Left lung (tissue), 14 donors: ENCODE measurements at places on chromosomes 12 and 14. TPM values are rescaled to one million over a fixed set of nuclear protein-coding genes. Genes with fewer than 3 reads are reported as not detected.
A peak's percentile ranks its signal among the peaks of the same experiment; 100 is the strongest.

- DNase-seq: no peak
Observed at GRCh38 chr12:26855337-26855736, 22.3 kb upstream of the ITPR2 start.

- no peak for DNase-seq
Observed at GRCh38 chr12:94762259-94762942, 112.0 kb upstream of the TMCC3 start.

- peak; percentile 51 for DNase-seq
Observed at GRCh38 chr14:92960706-92961566, 38.0 kb downstream of the CHGA start.

DNA sequence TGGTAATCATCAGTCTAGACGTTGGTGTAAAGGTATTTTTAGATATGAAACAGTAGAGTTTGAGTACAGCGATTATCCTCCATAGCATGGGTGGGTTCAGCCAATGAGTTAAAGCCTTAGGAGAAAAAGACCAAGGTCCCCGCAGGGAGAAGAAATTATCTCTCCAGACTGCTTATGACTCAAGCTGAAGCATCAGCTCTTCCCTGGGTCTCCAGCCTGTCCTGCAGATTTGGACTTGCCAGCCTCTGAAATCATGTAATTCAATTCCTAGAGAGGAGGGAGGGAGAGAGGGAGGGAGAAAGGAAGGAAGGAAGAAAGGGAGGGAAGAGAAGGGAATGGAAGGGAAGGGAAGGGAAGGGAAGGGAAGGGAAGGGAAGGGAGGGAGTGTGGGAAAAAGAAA lies 12.0 kb upstream of the DTX1 start:
- DNase-seq: no peak

GRCh38 chr12:25424211-25424731 lies 128.8 kb downstream of the LMNTD1 start:
- DNase-seq: no peak

DNA sequence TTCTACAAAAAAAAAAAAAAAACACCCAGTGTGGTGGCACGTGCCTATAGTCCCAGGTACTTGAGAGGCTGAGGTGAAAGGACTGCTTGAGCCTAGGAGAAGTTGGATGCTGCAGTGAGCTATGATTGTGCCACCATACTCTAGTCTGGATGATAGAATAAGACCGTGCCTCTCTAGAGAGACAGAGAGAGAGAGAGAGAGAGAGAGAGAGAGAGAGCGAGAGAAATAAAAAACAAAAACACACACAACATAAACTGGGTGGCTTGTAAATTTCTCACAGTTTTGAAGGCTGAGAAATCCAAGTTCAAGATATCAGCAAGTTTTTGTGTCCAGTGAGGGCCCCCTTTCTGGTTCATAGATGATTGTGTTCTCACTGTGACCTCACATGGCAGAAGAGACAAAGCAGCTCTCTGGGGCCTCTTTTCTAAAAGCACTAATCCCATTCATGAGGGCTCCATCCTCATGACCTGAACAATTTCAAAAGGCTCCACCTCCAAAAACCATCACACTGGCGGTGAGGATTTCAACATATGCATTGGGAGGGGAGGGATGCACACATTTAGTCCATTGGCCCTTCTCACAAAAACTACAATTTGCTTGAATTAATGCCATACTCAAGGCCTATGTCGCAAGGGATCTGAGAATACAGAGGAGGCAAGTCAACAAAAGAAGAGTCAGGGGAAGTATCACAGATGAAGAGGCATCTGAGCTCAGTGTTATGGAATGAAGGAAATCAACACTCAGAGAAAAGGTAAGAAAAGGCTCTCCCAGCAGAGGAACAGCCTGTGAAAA lies 94.9 kb downstream of the PPM1H start:
- no peak for DNase-seq

GRCh38 chr12:12016284-12017100 lies 54.2 kb upstream of the BCL2L14 start:
- DNase-seq: no peak

GRCh38 chr12:121227294-121227693 lies 17.4 kb downstream of the P2RX4 start:
- DNase-seq: no peak

GRCh38 chr14:35866595-35867279 lies 40.6 kb downstream of the BRMS1L start:
- no peak for DNase-seq

GRCh38 chr12:28306535-28306934 lies 116.3 kb downstream of the CCDC91 start:
- no peak for DNase-seq

DNA sequence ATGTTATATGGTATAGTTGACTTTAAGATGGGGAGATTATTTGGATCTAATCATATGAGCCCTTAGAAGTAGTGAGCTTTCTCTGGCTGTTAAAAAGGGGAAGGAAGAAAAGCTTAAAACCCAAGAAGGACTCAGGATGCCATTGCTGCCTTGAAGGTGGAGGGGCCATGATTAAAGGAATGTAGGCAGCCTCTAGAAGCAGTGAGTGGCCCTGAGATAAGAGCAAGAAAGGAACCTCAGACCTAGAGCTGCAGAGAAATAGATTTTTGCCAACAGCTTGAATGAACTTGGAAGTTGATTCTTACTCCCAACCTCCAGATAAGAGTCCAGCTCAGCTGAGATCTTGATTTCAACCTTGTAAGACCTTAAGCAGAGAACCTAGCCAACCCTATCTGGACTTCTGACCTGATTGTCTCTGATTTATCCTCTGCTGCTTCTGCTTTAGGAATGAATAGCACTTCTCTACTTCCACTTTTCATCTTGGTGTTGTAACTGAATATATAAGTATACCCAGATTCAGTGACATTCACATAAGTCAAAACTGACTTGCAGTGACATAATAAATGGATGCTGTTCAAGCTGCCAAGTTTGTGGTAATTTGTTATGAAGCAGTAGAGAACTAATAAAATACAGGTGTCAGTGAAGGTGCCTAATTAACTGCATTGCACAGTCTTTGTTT lies 33.5 kb downstream of the RAD51B start:
- no peak for DNase-seq

- DNase-seq: peak; percentile 78
Observed at GRCh38 chr14:105525861-105526775, at the start of gene TMEM121. Gene TMEM121, plus strand, starts transcription at chr14:105526583. Its CDS starts 2,252 bp downstream, at chr14:105528835.

Gene CEP83
- total RNA-seq: 20.7 TPM

Gene BLOC1S1
- 114 TPM for total RNA-seq

Gene WSCD2
- total RNA-seq: 0.29 TPM

Gene FOXN4
- not detected for total RNA-seq

Gene TAS2R42
- not detected for total RNA-seq

Gene PDZRN4
- 0.58 TPM for total RNA-seq

Gene KRT2
- not detected for total RNA-seq
